ENCODE measurements at places on chromosomes 11 and 22.
A peak's percentile ranks its signal among the peaks of the same experiment; 100 is the strongest.

DNA sequence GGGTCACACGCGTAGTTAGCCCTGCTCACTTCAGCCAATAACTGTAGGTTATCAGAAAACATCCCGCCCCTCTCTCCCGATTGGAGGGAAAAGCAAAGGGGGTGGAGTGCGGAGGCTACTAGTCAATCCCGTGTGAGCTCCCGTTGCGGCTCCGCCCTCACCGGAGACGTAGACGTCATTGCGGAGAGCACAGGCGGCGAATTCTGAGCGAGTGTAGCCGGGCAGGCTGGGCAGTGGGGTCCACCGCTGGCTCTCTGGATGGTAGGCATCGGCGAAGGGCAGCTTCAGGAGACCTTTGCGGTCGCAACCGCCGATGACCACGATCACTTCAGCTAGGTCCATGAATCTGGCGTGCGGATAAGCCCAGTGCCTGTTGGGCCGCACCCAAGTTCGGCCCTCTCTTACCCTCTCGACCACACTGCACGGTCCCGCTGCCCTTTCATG, 4.7 kb downstream of the KLHL35 start:
- DNase-seq: peak; percentile 78

DNA sequence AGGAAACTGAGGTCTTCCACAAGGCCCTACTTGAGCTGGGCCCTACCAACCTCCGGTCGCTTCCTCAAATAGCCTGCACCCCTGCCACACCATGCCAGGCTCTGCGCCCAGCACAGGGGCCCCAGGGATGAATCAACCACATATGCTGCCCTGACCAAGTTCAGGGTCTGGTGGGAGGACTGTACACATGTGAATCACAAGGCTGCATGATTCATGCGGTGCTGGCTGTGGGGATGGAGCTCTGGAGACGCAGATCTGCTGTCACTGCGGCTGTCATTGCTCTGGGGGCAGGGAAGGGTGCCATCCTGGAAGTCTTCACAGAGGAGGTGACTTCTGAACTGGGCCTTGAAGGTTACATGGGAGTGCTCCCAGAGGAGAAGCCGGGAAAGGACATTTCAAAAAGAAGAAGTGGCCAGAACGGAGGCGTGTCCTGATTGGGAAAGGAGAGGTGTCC, 21.5 kb downstream of the CYTH4 start:
- DNase-seq: peak; percentile 64

DNA sequence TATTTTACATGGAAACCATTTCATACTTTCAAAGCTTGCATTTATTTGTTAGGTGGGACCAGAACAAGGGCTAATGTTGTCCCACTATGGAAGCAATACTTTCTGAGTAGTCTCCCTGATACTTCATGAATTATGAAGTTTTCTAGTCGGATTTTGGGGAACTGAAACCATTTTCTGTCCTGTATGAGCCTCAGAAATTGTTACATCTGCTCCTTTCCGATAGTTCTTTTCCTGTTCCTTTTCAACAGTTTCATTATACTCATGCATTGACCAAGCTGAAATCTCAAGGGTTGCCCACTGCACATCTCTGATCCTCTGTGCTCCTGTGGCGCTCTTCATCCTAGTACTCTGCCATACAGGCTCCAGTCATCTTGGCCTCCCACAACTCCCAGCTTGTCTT, 31.5 kb upstream of the GLYATL1 start:
- no peak for DNase-seq

- no peak for DNase-seq
Measured at GRCh38 chr11:126938718-126939117, 61.9 kb downstream of the KIRREL3 start.

DNA sequence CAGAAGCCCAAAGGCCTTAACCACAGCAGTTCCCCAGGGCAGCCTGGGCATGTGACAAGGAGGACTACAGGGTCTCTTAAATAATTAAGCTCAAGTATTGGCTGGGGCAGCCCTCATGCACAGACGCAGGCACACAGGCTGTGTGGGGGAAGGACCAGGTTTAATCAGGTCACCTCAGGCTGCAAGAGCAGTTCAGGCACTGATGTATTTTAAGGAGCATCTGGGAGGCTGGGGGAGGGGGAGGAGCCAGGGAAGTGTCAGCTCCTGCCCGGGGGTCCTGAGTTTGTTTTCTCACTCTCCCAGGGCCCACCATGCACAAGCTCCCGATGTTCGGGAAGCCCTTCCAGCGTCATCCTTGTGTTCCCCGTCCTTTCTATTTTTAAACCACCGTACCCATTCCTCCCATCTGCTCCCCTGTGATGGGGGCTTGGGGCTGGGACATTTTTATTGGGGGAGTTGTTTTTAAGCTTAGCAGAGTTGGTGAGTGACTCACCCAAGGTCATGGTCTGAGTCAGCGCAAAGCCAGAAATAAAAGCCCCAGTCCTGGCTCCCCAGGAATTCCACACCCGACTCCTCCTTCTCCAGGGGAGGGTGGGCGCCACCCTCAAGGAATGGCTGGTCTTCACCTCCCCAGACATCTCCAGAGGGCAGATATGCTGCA, 2.4 kb downstream of the CSDC2 start:
- peak; percentile 78 for DNase-seq

DNA sequence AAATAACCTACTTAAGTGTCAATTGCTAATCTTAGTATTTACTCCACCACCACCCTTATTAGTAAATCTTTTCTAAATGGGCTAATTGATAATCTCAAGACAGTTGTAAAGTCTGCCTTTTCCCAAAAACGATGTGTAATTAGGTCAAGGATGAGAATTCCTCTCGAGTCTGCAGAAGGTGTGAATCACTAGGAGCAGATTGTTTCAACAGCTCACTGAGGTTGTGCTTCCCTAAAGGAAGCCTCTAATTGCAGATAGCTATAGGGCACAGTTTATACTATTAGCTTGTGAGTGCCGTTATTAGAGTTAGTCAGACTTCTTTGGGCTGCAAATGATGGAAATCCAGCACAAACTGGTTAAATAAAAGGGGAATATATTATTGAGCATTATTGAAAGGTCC, 84.9 kb downstream of the C11orf91 start:
- no peak for DNase-seq

DNA sequence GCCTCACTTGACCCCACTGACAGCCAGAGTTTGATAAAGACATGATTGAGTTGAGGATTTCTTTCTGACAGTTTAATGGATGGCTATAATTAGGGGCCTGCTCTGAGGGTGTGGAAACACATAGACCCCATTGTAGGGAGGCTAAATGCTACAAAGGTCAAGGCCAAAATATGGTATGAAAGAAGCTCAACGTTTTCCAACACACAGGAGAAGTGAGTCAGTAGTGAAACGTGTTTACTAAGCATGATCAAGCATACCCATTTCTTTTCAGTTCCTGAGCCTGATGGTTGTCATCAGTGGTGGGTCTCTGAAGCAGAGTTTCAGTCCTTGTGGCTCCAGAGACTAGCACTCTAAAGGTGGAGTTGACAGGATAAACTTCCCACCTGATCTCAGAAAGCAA, 69.7 kb downstream of the SNX19 start:
- no peak for DNase-seq

- no peak for DNase-seq
Measured at GRCh38 chr22:41830174-41830573, 2.7 kb upstream of the SREBF2 start.

DNA sequence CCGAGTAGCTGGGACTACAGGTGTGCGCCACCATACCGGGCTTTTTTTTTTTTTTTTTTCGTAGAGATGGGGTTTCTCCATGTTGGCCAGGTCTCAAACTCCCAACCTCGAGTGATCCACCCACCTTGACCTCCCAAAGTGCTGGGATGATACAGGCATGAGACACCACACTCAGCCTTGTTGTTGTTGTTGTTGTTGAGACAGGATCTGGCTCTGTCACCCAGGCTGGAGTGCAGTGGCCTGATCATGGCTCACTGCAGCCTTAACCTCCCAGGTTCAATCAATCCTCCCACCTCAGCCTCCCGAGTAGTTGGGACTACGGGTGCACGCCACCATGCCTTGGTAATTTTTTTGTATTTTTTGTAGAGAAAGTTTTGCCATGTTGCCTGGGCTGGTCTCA, 23.4 kb upstream of the CLDN5 start:
- no peak for DNase-seq

- DNase-seq: peak; percentile 6
Measured at GRCh38 chr11:3022300-3022967, 30.3 kb upstream of the NAP1L4 start.

DNA sequence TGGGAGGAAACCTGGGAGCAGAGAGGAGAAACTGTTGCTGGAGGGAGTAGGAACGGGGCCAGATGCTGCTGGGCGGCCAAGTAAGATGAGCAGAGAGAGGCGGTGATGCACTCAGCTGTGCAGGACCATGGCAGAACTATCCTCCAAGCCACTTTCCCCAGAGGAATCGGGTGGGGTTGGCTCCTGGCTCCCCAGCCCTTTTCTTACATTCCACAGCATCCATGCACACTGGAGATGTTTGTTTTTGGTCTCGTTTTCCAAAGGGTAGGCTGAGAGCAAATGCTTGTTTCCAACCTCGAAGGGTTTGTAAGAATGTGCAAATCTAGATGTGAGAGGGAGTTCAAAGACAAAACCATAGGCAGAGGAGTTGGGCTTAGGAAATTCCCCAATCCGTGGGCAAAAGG, 73.2 kb downstream of the DBX1 start:
- no peak for DNase-seq

DNA sequence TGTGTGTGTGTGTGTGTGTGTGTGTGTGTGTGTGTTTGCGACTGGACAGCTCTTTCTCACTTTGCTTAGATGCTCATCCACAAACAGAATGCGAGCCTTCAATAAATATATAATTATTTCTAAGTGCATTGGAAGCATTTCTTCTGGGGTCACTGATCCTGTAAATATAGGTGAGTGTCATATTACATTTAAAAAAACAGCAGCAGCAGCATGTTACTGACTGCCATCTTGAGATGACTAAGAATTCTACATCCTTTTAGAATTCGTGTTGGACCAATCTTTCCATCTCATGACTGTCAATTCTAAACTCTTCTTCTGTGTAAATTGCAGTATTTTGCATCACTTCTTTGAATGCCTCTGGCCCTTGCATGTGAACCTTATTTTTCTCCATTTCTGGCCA, 238.0 kb upstream of the DDI1 start:
- DNase-seq: no peak

DNA sequence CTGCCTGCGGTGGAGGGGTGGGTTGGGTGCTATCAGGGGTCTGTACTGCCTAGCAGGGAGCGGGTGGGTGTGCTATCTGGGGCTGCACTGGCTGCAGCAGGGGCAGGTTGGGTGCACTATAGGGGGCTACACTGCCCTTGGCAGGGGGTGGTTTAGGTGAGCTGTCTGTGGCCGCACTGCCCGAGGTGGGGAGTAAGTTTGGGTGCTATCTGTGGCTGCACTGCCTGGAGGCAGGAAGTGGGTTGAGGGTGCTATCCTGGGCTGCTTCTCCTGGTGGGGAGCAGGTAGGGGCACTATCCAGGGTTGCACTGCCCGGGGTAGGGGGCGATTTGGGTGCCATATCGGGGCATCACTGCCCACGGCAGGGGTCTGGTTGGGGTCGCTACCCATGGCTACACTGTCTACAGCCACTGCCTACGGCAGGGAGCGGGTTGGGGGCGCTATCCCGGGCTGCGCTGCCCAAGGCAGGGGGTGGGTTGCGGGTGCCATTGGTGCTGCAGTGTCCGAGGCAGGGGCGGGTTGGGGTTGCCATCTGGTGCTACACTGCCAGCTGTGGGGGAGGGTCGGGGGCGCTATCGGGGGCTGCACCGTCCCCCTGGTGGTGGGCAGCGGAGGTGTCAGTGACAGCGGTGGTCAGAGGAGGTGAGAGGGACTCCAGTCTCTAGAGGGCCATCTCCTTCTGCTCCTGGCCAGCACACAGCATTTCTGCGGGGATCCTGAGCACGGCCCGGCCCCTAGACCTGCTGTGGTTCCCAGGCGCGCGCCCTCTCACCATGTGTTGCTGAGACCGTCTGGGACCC, 1.3 kb upstream of the RFPL2 start:
- no peak for DNase-seq

GRCh38 chr11:22800482-22800881, 29.1 kb downstream of the SVIP start:
- DNase-seq: no peak

DNA sequence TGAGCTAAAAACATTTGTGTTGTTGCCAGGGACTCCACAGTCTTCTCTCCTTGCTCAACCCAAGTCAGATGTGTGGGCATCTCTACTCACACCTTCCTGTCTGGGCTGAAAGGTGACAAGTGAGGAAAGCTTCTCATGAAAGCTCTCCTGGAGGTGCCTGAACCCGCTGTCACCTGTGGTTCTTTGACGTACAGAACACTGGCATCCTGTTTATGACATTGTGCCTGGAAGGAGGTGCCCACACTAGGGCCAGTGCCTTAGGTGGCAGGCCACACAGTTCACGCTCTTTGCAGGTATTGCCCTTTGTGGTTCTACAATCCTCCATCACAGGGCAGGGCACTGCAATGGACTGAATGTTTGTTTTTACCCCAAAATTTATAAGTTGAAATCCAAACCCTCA, 108.5 kb downstream of the CD44 start:
- no peak for DNase-seq

DNA sequence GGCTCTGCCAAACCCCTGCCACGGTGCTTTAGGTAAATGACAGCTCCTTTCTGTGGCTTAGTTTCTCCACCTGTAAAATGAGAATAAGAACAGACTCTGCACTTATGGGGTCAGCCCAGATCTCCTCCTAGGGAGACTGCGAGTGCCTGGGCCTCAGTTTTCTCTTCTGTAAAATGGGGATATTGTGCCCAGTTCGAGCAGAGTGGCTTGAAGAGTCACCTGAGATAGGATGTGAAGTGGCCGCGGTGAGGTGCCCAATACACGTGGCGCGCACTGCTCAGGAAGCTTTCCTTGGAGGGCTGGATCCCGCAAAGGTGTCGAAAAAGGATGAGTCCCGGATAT, 473 bp upstream of the EMID1 start:
- DNase-seq: no peak

GRCh38 chr11:11604370-11604990, 17.3 kb downstream of the GALNT18 start:
- DNase-seq: no peak

GRCh38 chr22:41532908-41533825, 11.1 kb downstream of the POLR3H start:
- DNase-seq: no peak

- DNase-seq: peak; percentile 62
Measured at GRCh38 chr22:39574779-39575551, 4.4 kb downstream of the CACNA1I start.

Data from retinal pigment epithelial cell (primary cell).